OCI-M1 (cell line): ENCODE measurements at places on chromosomes 7 and 10.

DNA sequence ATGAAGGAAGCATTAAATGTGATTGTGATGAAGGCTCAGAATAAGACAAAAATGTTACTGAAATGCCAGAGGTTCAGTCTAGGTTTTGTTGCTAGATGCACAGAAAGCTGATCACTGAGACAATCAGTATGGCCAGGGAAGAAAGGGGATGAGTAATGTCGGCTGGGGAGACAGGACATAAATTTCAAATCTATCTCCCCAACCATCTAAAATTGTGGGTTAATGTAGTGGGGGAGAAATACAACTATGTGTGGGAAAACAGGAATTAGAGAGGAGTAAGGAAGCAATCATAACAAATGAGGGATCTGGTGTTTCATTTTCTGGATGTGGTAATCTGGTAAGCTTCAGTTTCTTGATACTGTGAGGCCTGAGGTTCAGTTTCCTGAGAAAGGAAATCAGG lies 1111.0 kb downstream of the XPNPEP1 start:
- no peak for DNase-seq

DNA sequence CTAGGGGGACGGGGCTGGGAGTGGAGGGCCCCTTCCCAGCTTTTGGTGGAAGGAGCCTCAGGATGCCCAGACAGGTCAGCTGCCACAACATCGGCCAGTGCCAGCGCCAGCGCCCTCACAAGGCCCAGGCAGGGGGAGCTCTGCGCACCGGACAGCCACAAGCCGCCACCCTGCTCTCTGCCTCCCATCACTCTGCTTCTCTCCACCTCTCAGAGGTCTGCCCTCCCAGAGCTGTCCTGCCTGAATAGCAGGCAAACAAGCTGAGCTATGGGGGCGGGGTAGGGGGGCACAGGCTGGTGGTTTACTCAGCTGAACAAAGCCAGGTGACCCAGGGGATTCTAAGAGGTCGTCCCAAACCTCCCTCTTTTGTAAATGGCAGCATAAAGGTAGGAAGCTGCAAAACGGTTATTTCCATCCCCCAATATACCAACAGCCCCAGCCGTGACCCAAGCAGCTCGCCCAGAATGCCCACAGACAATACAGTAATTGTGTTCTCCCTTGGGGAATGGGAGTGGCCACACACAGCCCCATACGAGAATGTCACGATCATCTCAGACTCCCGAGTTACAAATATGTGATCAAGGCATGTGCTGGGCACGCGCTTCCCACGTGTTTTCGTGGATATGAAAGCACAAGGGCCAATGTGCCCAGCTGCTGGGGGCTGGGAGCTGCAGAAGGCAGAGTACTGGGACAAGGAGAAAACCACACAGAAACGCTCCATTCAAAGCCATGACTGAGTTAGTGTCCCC lies 19.7 kb downstream of the FAM53B start:
- DNase-seq, result no peak

DNA sequence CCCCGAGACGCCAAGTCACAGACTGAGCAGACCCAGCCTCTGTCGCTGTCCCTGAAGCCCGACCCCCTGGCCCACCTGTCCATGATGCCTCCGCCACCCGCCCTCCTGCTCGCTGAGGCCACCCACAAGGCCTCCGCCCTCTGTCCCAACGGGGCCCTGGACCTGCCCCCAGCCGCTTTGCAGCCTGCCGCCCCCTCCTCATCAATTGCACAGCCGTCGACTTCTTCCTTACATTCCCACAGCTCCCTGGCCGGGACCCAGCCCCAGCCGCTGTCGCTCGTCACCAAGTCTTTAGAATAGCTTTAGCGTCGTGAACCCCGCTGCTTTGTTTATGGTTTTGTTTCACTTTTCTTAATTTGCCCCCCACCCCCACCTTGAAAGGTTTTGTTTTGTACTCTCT lies 215.6 kb downstream of the TCF7L2 start:
- DNase-seq, result no peak

GRCh38 chr7:50095634-50096033 lies 2.6 kb upstream of the ZPBP start:
- no peak for DNase-seq

DNA sequence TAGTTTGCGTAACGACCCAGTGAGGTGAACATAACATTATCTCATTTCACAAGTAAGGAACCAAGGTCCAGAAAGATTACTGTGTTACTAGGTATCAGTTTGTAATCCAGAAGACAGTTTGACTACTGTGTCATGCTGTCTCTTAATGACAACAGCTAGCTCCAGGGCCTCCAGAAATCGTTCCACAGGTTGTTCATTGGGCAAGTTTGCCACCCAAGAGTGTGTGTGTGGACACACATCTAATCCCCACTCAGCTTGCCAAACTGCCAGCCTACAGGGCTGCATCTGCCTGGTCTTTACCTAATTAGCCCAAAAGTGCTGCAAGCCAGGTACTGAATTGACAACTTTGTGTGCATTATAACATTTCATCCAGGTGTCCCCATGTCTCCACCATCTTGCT lies 27.9 kb upstream of the SLC16A12 start:
- DNase-seq, result no peak

DNA sequence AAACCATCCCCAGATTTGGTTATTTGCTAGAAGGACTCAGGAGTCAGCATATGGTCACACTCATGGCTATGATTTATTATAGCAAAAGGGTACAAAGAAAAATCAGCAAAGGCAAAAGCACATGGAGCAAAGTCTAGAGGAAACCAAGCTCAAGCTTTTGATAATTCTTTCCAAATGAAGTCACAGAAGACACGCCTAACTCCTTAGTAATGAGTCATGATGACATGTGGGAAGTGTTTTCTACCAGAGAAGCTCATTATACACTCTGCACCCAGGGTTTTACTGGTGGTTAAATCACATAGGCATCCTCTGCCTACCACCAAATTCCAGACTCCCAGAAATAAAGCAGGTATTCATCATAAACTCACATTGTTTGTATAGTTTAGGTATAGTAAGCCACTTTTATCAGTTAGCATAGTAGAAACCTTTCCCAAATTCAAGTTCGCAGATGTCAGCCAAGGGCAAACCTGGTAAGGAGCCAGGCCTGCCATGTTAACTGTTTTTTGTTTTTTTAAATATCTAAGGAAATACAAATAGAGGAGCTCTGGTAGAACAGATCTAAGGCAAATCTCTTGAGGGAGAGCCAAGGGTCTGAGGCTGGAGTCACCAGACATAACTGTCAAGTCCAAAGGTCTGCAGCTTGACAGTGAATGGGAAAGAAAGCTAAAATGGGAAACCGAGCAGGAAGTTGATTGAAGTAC lies 15.4 kb upstream of the HIBADH start:
- DNase-seq, result peak; percentile 27

- DNase-seq, result no peak
Observed at GRCh38 chr10:56836659-56837058, 475.6 kb upstream of the ZWINT start.

DNA sequence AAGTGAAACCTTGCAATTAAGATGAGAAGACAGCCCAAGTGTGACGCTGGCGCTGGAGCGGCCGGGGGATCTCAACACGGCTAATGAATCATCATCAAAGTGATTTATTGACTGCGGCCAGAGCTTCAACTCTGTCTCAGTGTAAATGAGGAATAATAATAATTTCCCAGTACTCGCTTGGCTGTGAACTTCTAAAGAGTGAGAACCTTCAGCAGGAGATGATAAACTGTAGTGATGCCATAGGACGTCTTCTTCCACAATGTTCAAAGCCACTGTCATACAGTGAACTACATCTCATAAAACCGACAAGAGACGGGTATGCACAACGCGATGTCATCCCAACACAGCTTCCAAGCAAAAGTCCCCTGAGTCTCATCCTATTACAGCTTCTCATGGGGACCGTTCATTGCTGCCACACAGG lies 123.6 kb upstream of the NOBOX start:
- no peak for DNase-seq
